Right lung (tissue), 10 donors: ENCODE measurements at places on chromosomes 2 and 18. TPM values are rescaled to one million over a fixed set of nuclear protein-coding genes. Genes with fewer than 3 reads are reported as not detected.
A peak's percentile ranks its signal among the peaks of the same experiment; 100 is the strongest.

- no peak for DNase-seq
These were observed 125.8 kb upstream of the TNP1 start for GRCh38 chr2:216985658-216986141.

Gene GALNT14
- 7.6 TPM for polyA plus RNA-seq

DNA sequence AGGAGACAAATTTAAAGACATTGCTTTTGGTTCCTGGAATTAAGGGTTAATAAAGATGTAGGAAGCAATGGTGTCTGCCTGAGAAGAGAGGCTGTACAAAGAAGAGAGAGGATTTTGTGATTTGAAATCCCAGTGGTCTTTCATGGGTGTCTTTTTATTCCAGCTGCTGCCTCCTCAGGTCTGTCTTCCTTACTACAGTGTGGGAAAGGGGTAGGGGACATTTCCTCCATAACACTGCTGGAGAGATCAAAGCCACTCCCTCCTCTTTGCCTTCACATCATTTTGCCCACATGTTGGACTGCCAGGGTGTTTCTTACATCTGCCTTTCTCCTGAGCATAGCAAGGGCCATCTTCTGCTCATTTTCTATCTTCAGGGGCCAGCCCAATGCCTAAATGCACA, 348.5 kb downstream of the EN1 start:
- DNase-seq = no peak

GRCh38 chr18:903701-904100, 970 bp upstream of the ADCYAP1 start:
- DNase-seq = peak; percentile 46

Gene CABLES1
- polyA plus RNA-seq = 82.1 TPM

DNA sequence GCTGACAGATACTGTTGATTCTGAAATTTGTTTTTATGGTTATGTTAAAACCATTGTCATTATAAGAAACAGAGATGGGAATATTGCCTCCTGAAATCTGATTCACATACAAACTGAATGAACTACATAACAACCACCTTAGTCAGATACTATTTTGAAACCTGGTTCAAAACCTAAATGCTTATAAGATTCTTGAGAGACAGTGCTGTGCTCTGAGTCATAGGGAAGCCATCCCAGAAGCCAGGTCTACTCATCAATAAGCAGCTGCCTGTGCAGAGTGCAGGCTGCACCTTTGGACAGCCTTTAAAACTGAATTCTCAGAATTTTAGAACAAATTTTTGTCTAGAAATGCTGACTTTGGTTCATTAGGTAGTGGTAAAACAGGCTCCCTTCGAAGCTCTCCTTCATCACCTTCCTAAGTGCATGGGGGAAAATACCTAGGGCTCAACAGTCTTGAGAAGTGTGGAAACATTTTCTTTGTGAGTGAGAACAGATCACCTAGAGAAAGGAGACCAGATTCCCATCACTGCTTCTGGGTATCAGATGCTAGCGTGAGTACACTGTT, at the start of gene SERPINB7:
Gene SERPINB7, plus strand, starts transcription at position 253 of the 565 bp plus-strand sequence. CDS start 6,955 bp downstream, outside the sequence.
- no peak for DNase-seq

GRCh38 chr18:57920036-57920435, 116.9 kb upstream of the ATP8B1 start:
- DNase-seq = no peak

- DNase-seq = no peak
These were observed 233.2 kb downstream of the CNTNAP5 start for GRCh38 chr2:124258140-124258880.

DNA sequence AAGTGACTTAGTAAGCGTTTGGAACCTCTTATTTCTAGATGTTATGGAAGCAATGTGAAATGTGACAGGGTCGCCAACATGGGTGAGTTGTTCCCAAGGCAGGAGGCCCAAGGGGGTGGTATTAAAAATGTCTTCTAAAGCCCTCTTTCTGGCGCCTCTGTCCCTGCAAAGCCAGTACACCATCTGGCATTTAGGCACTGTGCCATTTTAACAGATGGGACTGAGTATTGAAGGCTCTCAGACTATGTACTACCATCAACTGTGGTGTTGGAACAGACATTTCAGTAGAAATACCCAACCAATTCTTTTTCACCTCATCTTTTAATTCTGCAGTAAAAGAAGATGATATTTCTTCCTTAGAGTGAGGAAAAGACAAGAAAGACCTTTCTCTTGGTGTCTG, 384.5 kb upstream of the MMADHC start:
- peak; percentile 92 for DNase-seq

DNA sequence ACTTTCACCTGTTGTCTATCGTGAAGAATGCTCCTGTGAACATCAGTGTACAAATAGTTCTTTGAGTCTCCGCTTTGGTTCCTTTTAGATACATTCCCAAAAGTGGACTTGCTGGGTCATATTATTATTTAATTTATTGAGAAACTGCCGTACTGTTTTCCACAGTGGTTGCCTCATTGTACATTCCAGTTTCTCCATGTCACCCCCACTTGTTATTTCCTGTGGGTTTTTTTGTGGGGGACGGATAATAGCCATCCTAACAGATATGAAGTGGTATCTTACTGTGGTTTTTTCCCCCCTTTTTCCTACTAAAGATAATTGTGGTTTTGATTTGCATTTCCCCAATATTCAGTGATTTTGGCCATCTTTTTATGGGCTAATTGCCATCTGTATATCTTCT, 53.8 kb downstream of the SMCHD1 start:
- no peak for DNase-seq
